ENCODE measurements at places on chromosomes 3 and 15.

DNA sequence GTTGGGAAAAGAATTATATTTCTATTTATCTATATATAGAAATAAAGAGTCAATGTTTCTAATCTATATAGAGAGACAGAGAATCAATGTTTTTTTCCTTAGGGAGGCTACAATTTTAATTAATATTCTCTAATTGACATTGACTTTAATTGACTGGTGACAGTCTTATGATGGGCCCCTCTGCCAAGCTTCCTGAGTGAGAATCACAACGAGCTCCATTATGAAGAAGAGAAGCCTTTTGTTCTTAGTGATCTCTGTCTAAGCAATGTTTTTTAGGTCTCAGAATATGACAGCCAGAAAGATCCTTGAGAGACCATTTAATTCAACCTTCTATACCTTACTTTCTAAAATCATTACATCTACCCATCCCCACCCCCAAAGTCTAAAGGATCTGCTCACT is 70.9 kb downstream of the IGSF11 start:
- no peak for DNase-seq

- no peak for DNase-seq
These were observed 7.4 kb downstream of the IL5RA start for GRCh38 chr3:3102751-3103150.

GRCh38 chr3:147002721-147003120 is 397.6 kb upstream of the PLSCR5 start:
- DNase-seq = no peak

DNA sequence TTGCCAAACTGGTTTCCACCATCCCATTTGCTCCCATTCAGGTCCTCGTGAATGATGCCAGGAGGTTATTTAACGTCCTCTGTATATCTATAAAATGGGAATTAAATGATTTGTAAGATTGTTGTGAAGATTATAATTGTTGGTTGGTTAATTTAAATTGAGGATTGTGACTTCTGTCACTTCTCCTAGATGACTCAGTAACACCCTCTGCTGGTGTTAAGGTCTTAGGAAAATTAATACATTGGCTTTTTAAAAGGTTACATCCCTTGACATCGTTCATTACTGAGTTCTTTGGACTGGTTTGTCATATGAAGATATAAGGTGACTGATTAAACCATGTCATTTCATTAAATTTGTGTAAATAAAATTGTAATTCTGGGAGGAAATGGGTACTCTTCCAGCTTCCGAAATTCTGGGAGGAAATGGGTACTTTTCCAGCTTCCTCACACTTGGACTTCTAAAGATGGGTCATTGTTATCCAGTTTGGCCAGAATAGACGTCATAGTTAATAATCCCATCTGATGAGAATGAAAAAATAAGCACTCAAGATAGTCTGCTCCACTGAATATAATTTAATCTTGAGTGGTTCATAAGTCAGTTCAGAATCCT is 33.3 kb upstream of the PAQR5 start:
- DNase-seq = no peak

- DNase-seq = no peak
These were observed 32.6 kb downstream of the TOPBP1 start for GRCh38 chr3:133629146-133629545.

- DNase-seq = no peak
These were observed 308.6 kb upstream of the WNT5A start for GRCh38 chr3:55795746-55796145.

DNA sequence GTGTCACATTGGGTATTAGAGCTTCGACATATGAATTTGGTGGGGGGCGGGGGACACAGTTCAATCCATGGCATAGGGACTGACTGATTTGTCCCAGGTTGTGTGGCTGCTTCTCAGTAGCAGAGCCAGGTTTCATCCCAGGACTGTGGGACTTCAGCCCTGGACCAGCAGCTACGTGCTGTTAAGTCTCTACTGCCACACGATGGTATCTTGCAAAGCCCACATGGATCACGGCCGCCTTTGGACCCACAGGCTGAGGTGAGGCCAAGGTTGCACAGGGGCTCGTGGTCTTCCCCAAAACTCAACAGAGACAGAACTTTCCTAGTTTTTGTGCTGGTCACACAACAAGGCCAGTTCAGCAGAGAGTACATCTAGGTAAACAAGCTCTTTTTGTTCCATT is 97.4 kb downstream of the LRRK1 start:
- no peak for DNase-seq

DNA sequence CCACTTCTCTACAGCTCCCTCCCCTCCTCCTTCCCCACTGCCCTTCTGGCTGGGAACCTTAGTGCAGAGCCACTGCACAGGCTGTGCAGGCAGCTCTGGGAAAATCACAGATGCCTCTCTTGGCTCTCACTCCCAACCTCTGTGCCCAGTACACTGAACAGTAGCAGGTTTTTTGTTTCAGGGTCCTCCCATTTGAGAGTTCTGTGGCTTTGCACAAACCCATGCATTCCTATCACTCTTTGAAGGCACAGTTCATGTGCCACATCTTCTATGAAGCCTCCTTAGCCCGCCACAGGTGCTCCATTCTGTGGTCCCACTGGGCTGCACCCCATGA is 103.9 kb downstream of the SNRK start:
- no peak for DNase-seq

DNA sequence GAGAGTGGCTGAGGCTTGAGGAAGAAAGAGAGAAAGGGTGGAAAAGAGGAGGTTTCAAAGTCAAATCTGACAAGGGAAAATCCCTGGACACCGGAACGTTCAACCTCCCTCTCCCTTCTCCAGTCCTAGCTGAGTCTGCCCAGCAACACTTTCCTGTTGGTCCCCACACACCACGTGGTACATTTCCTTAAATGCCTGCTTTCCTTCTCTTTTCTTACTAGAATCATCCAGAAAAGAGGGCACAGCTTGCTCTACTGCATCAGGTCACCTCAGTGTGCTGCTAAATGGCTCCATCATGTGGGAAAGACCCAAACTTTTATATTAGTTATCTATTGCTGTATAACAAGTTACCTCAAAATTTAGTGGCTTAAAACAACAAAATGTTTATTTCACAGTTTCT is 181.2 kb downstream of the NECTIN3 start:
- no peak for DNase-seq

- no peak for DNase-seq
These were observed 5.5 kb upstream of the PLXND1 start for GRCh38 chr3:129611812-129612533.

- peak; percentile 31 for DNase-seq
These were observed 532.8 kb upstream of the TGFBR2 start for GRCh38 chr3:30073622-30074021.

- no peak for DNase-seq
These were observed 231.6 kb downstream of the CTNNB1 start for GRCh38 chr3:41430886-41431285.

GRCh38 chr3:12884186-12884680 is 42.9 kb upstream of the RPL32 start:
- DNase-seq = no peak

DNA sequence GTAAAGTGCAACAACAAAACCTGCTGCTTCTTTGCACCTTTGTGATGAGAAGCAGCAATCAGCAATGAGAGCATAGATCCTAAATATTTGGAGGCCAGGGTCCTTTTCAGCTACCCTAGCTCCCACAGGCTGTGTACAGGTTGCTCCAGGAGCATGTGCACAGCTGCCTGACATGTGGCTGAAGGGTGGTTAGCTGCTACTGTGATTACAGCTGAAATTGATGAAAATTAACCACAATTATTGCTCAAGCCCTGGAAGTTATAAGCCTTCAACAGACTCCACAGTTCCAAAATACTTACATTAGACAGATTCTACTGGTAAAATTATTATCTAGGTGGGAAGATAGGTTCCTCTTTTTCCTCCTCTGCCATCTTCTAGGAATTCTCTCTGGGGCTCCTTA is 28.5 kb downstream of the COMMD2 start:
- DNase-seq = no peak

DNA sequence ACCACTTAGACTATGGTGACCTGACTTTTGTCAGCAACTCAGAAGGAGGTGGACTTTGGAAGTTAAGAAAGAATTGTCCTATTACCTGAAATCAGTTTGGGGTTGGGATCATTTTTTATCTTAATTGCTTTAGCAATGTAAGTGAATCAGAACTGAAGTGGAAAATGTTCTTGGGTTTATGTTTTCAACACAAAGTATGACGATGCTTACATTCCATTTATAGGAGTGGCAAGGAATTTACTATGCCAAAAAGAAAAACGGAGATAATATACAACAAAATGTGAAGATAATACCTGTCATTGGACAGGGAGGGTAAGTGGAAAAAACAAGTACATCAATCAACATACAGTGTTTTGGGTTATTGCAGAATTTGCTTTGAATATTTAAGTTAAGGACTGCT is 116.1 kb downstream of the PDE8A start:
- no peak for DNase-seq

DNA sequence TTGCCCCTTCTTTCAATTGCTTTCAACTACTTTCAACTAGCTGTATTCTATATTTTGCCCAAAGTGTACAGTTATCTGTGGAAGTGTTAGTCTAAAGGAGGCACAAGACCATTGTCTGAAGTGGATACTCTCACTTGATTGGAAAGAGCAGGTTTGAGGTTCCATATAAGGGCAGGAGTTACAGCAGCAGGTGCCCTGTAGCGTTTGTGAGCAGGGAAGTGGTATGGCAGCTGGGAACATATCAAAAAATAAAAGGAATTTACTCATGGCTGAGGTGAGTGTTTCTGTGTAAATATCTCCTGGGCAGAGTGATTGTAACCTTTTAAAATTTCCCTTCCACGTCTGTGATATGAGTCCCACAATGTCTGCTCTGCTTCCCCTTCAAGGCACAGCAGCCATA is 38.5 kb upstream of the DNAJC13 start:
- no peak for DNase-seq

DNA sequence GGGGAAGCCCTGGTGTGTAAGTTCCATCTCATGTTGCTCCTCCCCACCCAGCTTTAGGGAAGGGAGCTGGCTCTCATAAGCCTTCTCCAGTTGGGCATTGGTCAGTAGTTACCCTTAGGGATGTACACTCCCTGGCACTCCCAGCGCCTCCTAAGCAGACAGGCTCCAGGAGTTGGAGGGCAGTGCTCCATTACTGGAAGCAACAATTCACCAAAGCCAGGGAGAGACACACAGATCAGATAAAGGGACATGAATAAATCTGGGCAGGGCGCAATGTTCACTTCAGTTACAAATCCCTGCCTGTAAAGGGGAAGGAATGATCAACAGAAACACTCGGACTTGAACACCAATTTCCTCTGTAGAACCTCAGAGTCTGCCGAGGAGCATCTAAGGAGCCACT is 169.1 kb upstream of the CTNNB1 start:
- DNase-seq = no peak

GRCh38 chr3:184771301-184772127 is 40.5 kb upstream of the VPS8 start:
- DNase-seq = no peak

DNA sequence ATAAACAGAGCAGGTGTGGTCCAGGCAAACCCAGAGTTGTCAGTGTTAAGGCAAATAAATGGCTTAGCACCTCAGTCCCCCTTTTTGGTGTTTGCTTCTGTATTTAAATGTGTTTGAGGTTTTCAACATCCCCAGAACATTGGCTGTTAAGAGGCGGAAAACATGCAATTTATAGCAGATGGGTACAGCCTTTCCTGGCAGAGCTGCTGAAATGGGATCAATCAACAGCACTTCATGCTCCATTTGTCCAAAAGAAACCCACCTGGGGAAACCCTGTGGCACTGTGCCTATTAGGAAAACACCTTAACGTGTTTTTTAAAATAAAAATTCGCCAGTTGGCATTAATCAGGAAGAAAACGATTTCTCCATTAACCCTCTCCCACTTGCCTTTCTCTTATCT is 135.4 kb downstream of the MCTP2 start:
- DNase-seq = no peak

DNA sequence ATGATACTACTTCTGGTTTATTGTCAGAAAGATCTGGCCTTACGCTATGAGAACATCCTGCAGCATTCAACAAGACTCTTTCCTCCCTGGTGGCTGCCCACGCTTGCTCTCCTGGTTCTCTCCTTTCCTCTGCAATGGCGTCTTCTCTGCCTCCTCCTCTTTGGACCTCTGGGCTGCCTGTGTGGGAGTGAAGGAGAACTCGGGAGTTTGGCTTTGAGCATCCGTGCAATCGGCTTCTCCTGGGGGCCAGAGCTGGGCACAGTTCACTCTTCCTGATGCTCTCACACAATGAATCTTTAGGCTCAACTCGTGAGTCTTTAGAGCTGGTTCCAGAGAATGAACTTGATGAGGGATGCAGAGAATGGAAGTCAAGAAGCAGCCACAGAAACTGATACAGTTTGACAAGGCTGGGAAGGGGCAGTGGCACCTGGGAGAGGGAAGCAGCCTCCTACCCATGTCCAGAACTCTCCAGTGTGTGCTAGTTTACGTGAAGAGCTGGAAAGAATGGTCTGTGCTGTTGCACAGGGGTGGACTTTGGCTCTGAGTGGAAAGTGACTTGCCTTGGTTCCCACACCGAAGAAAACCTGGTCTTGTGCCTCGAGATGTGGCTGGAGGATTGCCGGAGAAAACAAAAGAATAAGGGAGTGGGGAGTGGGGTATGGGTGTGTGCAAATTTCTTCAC is 37.9 kb downstream of the RPLP1 start:
- DNase-seq = no peak

- no peak for DNase-seq
These were observed 30.2 kb upstream of the SLCO2A1 start for GRCh38 chr3:134059671-134060560.

GRCh38 chr3:129442486-129442885 is 2.5 kb downstream of the IFT122 start:
- DNase-seq = no peak

GRCh38 chr3:172581757-172582166 is 58.5 kb upstream of the TNFSF10 start:
- DNase-seq = no peak

GRCh38 chr3:98964784-98965183 is 63.3 kb upstream of the DCBLD2 start:
- no peak for DNase-seq

GRCh38 chr3:119279584-119280243 is 14.5 kb upstream of the ARHGAP31 start:
- no peak for DNase-seq

- no peak for DNase-seq
These were observed 482 bp upstream of the OGG1 start for GRCh38 chr3:9749296-9749644.

DNA sequence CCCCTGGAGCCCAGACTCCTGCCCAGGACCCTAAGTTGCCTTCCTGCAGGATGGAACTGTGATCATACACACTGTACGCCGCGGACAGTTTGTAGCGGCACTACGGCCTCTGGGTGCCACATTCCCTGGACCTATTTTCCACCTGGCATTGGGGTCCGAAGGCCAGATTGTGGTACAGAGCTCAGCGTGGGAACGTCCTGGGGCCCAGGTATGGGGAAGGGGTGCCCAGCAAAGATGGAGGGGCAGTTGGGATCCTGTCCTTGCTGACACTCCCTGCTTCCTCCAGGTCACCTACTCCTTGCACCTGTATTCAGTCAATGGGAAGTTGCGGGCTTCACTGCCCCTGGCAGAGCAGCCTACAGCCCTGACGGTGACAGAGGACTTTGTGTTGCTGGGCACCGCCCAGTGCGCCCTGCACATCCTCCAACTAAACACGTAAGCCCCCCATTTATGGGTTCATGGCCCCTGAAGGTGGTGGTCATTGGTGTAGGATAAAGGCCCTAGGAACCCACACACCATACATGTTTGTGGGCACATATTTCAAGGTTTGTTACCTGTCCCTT is 28.8 kb downstream of the NBEAL2 start:
- no peak for DNase-seq

- DNase-seq = no peak
These were observed 72.0 kb downstream of the CPN2 start for GRCh38 chr3:194279101-194279500.

Data from right renal pelvis (tissue), 4 donors.